HT1080 (cell line): ENCODE measurements at places on chromosomes 4 and X.
A peak's percentile ranks its signal among the peaks of the same experiment; 100 is the strongest.

DNA sequence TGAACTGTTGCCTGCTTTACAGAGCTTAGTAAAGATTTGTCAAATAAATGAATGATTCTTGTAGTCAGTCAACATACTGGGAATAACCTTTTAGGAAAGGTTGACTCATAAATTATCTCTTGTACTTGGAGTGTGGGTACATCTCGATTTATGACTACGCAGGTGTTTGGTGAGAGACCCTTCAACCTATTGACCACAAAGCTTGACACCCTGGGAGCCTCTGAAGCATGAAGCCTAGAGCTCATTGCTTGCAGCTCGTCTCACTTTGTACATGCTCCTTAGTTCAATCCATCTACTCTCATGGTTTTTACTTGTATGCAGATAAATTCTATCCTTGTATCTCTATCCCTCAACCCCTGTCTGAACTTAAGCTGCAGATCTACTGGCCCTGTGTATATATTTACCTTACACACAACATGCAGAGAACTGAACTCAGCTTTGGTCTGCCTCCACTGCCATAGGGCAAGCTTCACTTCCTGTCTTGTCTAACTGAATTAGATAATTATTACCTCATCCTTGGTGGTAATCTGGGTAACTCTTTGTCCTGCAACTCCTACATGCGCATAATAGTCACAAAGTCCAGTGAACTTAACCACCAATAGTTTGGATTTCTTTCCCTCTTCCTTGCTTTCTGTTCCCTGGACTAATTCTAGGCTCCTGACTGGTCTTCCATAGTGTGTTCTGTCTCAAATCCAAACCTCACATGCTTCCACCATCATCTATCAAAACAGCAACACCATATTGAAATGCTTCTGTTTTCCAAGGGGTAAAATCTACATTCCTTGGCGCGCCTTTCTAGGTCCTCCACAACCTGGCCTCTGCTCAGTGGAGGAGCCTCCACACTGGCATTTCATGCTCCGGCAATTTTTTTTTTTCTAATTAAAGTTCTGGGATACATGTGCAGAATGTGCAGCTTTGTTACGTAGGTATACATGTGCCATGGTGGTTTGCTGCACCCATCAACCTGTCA is 32.2 kb upstream of the FAT1 start:
- DNase-seq = no peak

- DNase-seq = no peak
These were observed 48.0 kb downstream of the TMEM164 start for GRCh38 chrX:110050901-110051300.

GRCh38 chrX:152949114-152949513 is 44.8 kb downstream of the PNMA5 start:
- no peak for DNase-seq

DNA sequence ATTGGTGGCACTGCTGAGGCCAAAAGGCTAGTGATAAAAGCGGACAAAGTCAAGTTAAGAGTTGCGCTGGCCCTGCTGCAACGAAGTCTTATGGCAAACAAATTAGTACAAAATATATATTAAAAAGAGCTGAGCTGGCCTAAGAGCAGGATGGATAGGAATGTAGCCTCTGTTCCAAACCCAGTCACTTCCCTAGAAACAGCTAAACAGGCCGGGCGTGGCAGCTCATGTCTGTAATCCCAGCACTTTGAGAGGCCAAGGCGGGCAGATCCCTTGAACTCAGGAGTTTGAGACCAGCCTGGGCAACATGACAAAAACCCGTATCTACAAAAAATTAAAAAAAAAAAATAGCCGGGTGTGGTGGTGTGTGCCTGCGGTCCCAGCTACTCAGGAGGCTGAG is 32.4 kb upstream of the UGDH start:
- no peak for DNase-seq

DNA sequence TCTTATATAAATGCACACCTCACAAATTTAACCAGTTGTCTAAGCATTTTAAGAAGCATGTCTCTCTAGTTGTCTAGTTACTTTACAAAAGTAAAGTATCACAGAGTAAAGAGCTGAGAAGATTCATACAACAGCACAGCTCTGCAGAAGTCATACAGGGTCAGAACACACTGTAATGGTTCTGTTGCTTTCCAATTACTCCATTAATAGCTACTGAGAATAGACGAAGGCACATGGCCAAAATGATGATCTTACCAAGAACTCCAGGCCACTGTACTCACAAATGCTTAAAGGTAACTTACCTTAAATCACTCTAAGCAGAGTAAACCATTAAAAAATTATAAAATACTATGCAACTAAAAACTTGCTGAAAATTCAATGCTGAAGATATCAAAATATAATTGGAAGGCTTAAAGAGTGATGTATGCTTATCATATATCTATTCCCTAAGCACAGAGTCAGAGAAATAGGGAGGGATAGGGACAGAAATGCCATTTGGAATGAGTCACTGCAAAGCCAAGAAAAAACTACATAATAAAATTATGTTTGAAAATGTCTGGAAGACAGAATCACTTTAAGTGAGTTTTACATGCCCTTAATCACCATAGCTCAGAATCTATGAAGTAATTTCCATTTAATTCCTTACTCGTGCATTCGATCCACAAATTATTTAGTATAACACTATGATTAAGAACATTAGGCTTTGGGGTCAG is 71.0 kb downstream of the DDX60L start:
- DNase-seq = peak; percentile 57
